ENCODE measurements at places on chromosomes 5 and 9.

DNA sequence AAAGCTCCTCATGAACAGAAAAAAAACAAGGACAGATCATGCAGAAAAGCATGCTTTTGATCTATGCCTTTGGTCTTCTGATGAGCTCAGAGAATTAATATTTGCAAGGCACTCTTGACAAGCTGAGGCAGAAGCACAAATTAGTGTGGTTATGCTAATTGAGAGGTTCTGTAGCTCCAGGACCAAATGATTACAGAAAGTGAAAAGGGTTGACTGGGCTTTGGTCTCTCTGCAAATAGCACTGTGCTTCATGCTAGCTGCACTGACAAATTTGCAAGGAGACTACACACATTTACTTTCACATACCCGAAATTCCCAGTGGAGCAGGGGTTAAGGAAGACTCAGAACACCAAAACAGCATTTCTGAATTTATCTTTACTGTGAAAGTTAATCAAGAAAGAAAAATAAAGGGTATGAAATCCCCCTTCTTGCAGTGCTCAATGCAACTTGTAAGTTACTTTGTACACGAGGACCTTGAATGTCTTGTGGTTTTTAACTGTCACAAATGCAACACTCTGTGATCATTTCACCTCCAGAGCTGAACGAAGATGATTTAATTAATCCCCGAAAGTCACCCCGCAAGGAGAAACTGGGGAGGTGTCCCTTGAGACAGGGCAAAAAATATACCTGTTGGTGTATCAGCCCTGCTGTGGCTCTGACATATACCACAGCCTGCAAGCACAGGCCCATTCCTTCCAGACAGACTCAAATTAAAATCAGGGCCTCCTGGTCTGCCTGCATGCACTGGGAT, 11.9 kb downstream of the RAPGEF1 start:
- no peak for DNase-seq

DNA sequence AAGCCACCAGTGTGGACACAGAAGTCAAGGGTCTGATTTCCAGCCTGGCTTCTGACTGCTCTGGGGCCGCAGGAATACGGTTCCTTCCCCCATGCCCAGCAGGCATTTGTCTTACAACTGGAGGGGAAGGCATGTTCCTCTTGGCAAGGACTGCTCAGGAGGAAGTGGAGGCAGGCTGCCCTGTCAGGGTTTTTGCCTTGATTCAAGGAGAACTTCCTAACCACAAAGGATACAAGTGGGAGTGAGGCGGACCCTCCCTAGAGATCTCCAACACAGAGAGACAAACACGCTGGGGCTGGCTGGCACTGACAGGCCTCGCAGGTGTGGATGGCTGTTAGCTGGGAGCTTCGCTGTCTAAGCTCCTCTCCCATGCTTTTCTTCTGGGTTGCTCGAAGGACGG, 19.1 kb downstream of the TGFBI start:
- DNase-seq, result no peak

GRCh38 chr5:96516631-96517071, 83.6 kb upstream of the PCSK1 start:
- no peak for DNase-seq

DNA sequence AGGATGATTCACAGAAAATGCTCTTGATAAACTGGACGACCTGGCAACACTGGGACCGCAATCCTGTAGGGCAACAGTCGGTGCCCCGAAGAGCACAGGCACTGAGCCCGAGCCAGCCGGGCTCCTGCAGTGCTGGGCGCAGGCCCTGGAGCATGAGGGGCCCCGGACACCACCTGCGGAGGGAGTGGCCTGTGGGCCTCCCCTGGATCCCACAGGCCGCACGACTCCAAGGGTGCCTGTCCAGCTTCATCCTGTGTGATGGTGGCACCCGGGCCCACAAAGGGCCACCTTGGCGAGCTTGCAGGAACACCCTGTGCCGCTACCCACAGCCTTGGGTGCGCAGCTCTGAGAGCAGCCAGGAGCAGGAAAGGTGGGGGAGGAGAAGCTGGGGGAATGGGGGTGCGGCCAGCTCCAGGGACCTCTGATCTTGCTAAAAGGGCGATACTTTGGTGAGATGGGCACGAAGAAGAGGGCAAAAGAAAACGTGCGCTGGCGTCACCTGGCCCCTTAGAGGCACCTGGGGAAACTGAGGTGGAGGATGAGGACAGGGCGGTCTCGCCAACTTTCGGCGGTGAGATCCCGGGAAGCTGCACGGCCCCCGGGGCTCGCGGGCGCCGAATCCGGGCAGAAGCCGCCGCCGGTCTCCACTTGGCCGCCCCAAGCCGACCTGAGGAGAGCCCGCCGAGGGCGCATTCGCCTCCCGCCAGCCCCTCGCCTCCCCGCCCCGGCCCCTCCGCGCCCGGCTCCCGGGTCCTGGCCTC, 722 bp downstream of the TBC1D9B start:
- DNase-seq, result no peak

GRCh38 chr5:3392306-3392939, 203.2 kb upstream of the IRX1 start:
- DNase-seq, result no peak

GRCh38 chr9:113978725-113979342, 99.3 kb downstream of the AMBP start:
- DNase-seq, result no peak

- DNase-seq, result no peak
Observed at GRCh38 chr5:80172067-80172695, 83.7 kb downstream of the SERINC5 start.

DNA sequence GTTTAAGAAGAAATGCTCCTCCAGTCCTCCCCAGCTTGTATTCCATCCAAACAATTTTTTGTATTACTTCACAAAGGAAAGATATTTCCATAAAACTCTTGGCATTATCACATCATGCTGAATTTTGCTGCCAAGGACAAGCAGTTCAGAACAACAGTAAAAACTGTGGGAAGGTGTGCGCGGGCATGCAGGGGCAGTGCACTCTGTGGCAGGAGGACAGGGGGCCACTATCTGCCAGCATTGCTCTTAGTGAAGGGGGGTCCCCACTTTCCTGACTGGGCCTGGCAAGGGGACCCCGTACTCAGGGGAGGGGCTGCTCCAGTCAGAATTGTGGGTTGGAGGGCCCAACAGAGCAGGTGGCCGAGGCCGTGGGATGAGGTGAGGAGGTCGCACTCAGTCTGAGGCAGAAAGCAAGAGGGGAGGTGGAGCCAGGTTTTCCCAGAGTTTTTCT, 32.8 kb downstream of the ANGPTL2 start:
- DNase-seq, result no peak

GRCh38 chr5:73969195-73970036, 343.4 kb downstream of the ARHGEF28 start:
- no peak for DNase-seq

DNA sequence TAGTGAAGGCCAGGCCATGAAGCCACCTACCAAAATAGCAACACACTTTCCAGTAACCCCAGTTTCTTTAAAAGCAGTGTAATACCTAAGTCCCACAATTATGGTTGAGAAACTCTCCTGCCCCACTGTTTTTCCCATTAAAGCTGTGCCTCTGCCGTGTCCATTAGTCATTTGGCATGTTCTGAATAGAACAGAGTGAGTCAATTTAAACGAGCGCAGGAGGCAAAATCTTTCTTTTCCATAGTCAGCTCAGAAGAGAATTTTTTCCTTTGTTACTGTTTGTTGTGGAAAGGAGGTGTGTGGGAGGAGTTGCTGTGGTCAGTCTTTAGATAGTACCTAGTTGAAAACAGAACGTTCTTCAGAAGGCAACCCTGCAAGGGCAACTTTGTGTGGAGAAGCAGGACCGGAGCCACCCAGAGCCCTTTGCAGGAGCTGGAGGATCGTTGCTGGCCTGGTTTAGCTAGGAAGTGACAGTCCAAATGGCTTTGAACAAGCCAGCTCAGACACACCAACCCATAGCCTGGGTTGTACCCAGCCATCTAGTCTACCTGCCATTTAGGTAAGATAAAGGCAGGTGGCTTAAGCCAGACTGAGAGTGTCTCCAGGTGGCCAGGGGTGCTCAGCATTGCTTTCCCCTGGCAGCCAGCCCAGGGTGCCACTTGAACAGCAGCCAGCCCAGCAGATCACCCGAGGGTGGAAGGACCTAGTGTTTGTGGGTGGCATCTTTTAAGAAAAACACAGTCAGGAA, 30.4 kb downstream of the GADD45G start:
- peak; percentile 25 for DNase-seq

- DNase-seq, result no peak
Observed at GRCh38 chr9:8494571-8494970, 695.0 kb upstream of the DMAC1 start.

DNA sequence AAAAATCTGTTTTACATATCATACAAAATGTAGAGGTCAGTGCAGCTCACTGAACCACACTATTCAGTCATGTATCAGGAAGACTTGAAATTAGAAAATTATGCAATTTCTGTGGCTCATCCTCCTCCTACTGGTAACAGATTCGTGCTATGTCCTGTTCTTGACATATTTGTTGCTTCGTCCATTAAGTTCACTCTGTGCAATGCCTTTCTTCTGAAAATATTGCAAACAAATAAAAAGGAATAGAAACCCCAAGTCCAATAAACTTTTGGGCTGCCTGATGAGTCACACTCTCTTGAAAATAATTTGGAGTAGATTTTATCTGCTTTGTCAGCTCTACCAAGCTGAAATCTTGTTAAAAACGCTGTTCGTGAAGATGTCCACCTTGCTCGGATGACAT, 391.2 kb downstream of the RAB3C start:
- DNase-seq, result peak; percentile 8

GRCh38 chr5:153797484-153797883, 241.2 kb downstream of the FAM114A2 start:
- DNase-seq, result no peak

DNA sequence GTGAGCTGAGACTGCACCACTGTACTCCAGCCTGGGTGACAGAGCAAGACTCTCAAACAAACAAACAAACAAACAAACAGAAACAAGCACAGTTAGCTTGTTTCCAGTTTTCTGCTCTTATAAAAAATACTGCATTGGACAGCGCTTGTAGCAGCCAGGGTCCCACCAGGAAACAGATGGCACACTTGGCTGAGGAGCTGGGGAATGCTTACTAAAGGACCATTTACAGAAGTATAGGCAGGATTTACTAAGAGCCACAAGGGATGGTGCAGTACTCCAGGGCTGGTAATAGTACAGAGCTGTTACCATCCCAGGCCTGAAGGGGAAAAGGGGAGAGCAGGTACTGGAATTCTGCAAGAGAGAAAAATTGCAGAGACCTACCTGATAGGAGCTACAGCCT, 5.2 kb upstream of the ANKS6 start:
- no peak for DNase-seq

DNA sequence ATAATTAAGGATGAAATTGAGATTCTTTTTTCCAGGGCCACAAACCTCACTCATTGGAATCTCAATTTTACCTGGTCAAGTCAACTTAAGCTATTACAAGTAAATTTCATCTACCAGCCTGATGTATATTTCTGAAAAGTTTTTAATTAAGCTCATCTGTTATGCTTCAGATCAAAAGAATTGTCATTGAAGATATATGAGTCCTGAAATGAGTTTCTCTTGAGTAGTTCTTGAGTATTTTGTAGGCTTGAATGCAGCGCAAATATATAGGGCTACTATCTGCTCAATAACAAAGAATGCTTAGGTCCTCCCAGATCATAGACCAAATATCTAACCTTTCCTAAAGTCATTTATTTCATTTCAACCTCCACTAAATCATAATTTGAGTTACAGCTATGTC, 482.2 kb upstream of the ST8SIA4 start:
- DNase-seq, result no peak

- peak; percentile 62 for DNase-seq
Observed at GRCh38 chr5:120778491-120779484, 314.7 kb downstream of the PRR16 start.

GRCh38 chr9:105144841-105145240, 99.6 kb upstream of the SLC44A1 start:
- DNase-seq, result no peak

DNA sequence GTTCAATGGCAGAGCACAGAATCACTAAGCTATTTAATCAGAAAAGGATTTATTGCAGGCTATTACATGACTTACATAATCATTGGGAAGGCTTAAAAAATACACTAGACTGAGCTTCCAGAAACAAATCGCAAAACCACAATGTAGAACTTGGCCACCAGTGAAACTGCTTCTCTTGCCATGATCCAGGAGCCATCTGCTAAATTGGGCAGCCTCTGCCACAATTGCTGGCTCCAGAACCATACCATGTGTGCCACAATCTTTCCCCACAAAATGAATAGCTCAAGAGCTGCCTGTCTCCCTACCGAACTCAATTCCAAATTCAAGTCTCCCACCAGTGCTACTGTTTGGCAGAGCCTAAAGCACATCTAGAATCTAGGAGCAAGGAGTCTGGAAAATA, 9.8 kb upstream of the ERAP1 start:
- DNase-seq, result no peak

DNA sequence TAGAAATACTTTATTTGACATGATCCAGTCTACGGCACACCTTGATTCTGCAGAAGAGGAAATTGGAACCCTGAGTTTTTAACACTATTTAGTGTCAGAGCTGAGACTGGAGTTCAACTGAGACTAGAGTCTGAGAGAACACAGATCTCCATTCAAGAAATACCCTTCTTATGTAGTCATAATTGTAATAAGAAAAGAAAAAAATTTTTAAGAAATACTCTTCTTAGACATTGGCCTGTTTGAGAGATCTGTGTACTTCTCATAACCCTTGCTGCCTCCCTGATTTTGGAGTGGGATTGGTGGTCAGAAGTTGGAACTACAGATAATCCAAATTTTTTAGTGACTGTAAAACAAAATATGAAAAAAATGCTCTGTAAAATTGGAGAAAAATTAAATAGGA, 253.4 kb downstream of the ARRDC3 start:
- DNase-seq, result no peak

DNA sequence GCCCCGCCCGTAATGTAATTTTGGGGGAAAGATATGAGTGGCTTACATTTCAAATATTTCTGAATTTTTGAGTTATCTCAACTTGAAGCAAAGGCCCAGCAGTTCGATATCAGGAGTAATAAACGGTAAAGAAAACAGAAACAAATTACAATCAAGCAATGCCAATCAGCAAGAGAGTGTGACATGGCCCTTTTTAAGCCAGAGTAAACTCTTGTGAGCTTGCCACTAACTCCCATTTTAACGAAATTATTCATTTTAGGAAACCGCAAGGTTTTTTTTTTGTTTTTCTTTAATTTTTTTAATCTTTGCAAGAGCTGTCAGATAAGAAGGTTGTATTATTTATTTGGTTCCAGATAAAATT, 17.6 kb upstream of the CDK7 start:
- DNase-seq, result no peak

- DNase-seq, result no peak
Observed at GRCh38 chr5:147565524-147565923, 55.7 kb upstream of the DPYSL3 start.

Data from AG09309 (cell line).